ENCODE measurements at places on chromosomes 7 and 10. TPM values are rescaled to one million over a fixed set of nuclear protein-coding genes. Genes with fewer than 3 reads are reported as not detected.

SFMBT2 gene
- total RNA-seq = 12.3 TPM

DNA sequence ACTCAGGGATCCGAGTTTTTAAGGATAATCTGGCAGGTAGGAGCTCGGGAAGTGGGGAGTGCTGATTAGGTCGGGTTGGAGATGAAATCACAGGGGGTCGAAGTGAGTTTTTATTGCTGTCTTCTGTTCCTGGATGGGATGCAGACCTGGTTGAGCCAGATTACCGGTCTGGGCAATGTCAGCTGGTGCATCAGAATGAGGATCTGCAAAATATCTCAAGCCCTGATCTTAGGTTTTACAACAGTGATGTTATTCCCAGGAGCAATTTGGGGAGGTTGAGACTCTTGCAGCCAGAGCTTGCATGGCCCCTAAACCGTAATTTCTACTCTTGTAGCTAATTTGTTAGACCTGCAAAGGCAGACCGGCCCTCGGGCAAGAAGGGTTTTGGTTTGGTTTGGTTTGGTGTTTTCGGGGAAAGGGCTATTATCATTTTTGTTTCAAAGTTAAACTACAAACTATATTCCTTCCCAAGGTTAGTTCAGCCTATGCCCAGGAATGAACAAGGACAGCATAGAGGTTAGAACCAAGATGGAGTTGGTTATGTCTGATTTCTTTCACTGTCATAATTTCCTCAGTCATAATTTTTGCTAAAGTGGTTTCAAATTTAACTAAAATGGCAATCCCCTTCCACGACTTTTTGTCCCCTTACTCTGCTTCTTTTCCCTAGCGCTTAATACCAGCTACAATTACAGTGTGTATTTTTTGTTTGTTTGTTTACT, 20.6 kb upstream of the PIK3CG start:
- DNase-seq = no peak

GRCh38 chr10:61179771-61180170, 235.8 kb upstream of the RHOBTB1 start:
- DNase-seq = no peak

DNA sequence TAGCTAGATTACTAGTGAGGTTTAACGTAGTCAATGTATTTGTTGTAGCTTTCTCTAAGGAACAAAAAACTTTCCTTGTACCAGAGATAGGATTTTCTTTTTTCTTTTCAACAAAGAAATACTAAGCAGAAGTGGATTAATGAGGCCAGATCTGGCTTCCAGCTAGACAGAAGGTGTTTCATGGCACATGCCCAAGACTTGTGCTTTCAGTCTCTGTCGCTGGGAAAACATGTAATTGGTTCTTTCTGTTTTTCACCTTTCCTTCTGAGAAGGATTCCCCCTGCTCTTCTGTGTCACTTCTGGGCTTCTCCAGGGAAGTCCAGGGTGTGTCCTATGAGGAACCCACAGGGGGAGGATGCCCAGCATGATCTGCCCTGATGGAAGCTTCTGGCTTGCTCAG, 492.2 kb downstream of the CCSER2 start:
- DNase-seq = no peak

GRCh38 chr10:89888321-89889070, 187.1 kb downstream of the KIF20B start:
- DNase-seq = no peak

GRCh38 chr7:37701769-37702168, 18.2 kb downstream of the GPR141 start:
- no peak for DNase-seq

- DNase-seq = no peak
Observed at GRCh38 chr7:35513195-35513594, 181.7 kb downstream of the HERPUD2 start.

DLX6 gene
- not detected for total RNA-seq

GRCh38 chr10:125116652-125117310, 43.6 kb downstream of the CTBP2 start:
- DNase-seq = no peak

MACC1 gene
- total RNA-seq = 1.3 TPM

- DNase-seq = no peak
Observed at GRCh38 chr7:28871077-28871476, 87.1 kb downstream of the TRIL start.

GRCh38 chr7:51029701-51030191, 247.1 kb upstream of the GRB10 start:
- DNase-seq = no peak

MYL10 gene
- not detected for total RNA-seq

TMEM130 gene
- 5.7 TPM for total RNA-seq

SORBS1 gene
- 427 TPM for total RNA-seq

NPC1L1 gene
- total RNA-seq = not detected

GRCh38 chr10:88835096-88835909, 16.3 kb downstream of the ANKRD22 start:
- peak; percentile 86 for DNase-seq

TMED4 gene
- total RNA-seq = 132 TPM

PSMG3 gene
- 36.3 TPM for total RNA-seq

DNA sequence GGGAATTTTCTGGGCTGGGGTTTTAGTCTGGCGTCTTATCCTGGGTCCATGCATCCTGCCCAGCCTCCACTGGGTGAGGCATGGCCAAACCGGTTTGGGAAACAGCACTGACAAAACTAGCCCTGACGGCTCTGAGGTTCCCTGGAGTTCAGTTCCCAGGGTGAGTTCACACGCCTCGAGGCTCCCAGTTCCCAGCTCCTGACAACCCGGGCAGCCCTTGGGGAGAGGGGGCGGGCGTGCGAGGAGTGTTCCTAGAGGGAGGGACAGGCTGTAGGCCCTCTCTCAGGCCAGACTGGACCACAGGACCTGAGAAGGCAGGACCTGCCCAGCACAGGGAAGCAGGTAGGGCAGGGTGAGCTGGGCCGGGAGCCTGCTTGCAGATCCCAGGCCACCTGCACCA, 82.3 kb upstream of the PPIF start:
- no peak for DNase-seq

RPEL1 gene
- not detected for total RNA-seq

- DNase-seq = no peak
Observed at GRCh38 chr7:116698930-116699721, 27.1 kb downstream of the MET start.

GRCh38 chr7:28151965-28152364, 28.6 kb downstream of the JAZF1 start:
- no peak for DNase-seq

- no peak for DNase-seq
Observed at GRCh38 chr10:118544401-118544948, 51.0 kb downstream of the PRLHR start.

DNA sequence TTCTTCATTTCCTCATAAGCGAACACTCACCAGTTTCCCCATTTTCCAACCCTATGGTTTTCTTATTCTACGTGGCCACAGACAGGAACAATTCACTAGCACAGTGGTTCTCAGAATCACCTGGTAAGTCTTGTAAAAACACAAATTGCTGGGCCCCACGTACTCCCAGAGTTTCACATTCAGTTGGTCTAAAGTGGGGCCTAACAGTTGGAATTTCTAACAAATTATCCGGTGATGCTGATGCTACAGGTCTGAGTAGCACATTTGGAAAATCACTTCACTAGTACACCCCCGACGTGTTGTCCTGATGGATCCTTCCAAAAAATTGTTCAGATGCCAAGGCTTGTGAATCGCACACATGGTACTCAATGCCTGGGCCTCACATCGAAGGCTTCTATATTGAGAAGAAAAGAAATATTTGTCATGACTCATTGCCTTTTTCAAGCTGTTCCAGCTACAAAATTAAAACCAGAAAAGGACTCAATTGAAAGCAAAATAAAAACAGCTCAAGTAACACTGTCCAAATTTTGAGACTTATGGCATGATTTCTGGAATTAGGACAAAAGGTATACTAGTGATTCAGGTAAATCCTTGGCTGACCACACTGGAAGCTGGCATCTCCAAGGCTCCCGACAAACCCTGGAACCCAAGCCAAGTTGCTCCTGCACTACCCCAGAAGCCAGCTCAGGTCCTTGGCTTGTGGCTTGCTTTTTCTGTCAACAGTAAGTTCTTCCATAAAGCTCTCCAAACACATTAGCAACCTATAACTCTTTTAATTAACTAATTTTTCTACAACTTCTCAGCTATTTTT, 12.9 kb upstream of the VIM start:
- no peak for DNase-seq

H2BK1 gene
- not detected for total RNA-seq

SPDYE2 gene
- total RNA-seq = not detected

DNA sequence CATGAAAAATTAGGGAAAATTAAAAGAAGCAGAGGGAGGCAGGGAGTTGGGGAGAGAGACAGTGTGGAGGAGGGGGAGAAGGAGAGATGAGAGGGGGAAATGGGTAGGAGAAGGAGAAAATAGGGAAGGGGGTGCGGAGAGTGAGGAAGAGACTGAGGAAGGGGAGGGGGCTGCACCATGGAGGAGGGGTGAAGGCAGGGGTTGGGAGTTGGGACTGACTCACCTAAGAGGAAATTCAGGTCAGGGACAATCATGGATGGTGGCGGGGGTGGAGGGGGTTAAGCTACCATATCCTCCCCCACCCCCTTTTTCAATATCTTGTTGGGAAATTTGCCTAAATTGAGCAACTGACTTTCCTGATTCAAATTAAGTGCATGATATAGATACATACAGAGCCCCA, 8.0 kb downstream of the GRK5 start:
- no peak for DNase-seq

GRCh38 chr10:44960088-44960460, 472 bp downstream of the RASSF4 start:
- no peak for DNase-seq

- DNase-seq = no peak
Observed at GRCh38 chr10:132512052-132512442, 25.5 kb upstream of the INPP5A start.

DNA sequence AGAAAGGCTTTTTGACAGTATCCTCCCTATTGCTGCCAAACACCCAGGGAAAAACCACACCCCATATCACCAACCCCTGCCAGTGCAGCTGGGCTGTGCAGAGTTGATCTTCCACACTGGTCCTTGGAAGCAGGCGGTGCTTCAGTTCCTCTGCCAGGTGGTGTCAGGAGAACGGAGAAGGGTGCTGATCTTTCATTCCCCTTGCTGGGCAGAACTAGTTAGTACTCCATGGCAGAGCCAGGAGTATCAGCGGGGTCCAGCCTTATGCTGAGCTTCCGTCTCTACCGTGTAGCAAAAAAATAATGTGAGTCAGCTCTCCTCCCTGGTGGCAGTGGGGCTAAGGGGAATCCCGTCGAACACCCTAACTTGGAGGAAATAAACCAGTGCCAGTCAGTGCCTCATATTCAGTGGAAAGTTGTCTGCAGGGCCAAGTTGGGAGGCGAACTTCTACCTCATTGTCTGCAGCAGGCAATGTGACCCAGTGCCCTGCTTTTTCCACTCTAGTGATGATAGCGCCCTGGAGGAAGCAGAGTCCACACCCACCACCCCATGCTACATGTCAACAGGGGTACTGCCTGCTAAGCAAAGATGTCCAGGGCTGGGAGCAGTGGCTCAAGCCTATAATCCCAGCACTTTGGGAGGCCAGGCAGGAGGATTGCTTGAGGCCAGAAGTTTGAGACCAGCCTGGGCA, 175.4 kb downstream of the AUTS2 start:
- DNase-seq = no peak

GRCh38 chr7:77619314-77619713, 76.9 kb upstream of the RSBN1L start:
- no peak for DNase-seq

DBNL gene
- total RNA-seq = 139 TPM

GRCh38 chr10:3687510-3688081, 97.4 kb downstream of the KLF6 start:
- no peak for DNase-seq

FAM20C gene
- total RNA-seq = 43.0 TPM

AKR1D1 gene
- total RNA-seq = not detected

HOXA11 gene
- total RNA-seq = 10.4 TPM

DNA sequence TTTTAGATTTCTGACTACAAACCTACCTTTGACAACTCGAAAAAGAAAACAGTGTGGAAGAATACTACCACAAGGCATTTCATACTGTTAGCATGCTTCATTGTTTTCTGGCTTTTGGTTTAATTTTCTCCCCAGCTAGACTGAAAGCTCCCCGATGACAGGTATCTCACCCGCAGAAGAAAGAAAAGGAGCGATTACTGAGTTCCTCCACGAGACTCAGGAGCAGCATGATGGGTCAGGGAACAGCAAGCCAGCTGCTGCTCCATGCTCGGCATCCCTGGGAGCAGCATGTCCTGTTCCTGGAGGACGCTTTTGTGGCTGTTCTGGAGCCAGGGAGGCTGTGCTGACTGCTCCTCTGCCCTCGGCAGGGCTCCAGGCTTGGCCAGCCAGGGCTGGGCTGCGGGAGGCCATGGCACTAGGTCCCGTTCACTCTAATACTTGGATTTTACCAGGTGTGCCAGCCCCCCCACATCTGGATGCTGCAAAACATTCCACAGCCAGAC, 133.4 kb downstream of the PRKAG2 start:
- DNase-seq = no peak

GHRHR gene
- not detected for total RNA-seq

ADAMTS14 gene
- total RNA-seq = 12.1 TPM

GRCh38 chr10:24690961-24691512, 32.6 kb downstream of the ARHGAP21 start:
- DNase-seq = peak; percentile 52

CAMK2B gene
- total RNA-seq = 14.7 TPM

MYO1G gene
- 5.1 TPM for total RNA-seq

TMEM229A gene
- not detected for total RNA-seq

DNA sequence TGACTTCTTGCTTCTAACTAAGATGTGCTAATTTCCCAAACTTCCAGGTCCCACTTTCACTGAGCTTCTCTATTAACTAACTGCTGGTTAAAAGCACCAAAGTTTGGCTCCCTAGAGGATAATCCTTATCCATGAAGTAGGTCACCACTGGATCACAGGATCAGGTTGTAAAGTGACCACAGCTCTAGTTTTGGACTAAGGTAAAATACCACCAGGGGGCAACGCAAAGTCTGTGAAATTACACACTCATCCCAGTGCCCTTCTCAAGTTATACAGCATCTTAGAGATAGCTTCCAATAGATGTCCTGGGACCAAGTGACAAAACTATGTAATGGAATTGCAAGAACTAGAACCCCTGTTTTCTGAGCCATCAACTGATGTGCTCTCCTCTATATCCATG, 116.4 kb upstream of the ASAH2 start:
- no peak for DNase-seq

PAX4 gene
- total RNA-seq = not detected

GRCh38 chr7:93140582-93141191, 7.5 kb downstream of the SAMD9L start:
- no peak for DNase-seq

- DNase-seq = no peak
Observed at GRCh38 chr10:71978988-71979691, 14.9 kb downstream of the CHST3 start.
